Mammary epithelial cell (primary cell): ENCODE measurements at places on chromosomes 2 and 18.

- peak; percentile 62 for DNase-seq
Measured at GRCh38 chr2:152028182-152028862, 70.5 kb downstream of the CACNB4 start.

- no peak for DNase-seq
Measured at GRCh38 chr2:233835230-233836186, 18.8 kb downstream of the HJURP start.

GRCh38 chr2:51734115-51734514 is 702.2 kb upstream of the NRXN1 start:
- no peak for DNase-seq

GRCh38 chr2:171402906-171403580 is 30.7 kb downstream of the METTL8 start:
- peak; percentile 38 for DNase-seq

DNA sequence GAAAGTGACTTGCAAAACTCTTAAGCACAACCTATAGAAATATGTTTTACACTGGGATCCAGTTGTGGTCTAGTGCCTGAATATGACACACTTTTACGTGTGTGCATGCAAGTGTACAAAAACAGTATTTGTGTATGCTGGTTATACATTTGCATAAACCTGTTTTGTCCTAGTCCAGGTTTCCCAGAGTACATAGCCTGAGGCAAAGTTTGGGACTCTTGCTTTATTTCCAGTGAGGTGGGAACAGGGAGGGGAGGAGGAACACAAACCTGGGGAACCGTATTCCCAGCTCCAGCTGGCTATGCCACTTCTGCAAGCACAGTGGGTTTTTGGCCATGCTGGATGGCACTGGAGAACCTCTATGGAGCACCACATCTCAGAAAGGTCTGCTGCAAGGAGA is 481.1 kb upstream of the HS6ST1 start:
- no peak for DNase-seq

- no peak for DNase-seq
Measured at GRCh38 chr2:126736133-126736874, 80.3 kb downstream of the GYPC start.

GRCh38 chr2:31223026-31223425 is 5.7 kb upstream of the CAPN14 start:
- DNase-seq = no peak

- no peak for DNase-seq
Measured at GRCh38 chr2:74385396-74385795, 5.3 kb upstream of the DCTN1 start.

GRCh38 chr2:74089816-74090745 is 57.6 kb downstream of the BOLA3 start:
- no peak for DNase-seq

GRCh38 chr18:51588616-51589015 is 391.1 kb upstream of the MEX3C start:
- DNase-seq = no peak

- DNase-seq = no peak
Measured at GRCh38 chr2:222064286-222064685, 234.5 kb downstream of the PAX3 start.

DNA sequence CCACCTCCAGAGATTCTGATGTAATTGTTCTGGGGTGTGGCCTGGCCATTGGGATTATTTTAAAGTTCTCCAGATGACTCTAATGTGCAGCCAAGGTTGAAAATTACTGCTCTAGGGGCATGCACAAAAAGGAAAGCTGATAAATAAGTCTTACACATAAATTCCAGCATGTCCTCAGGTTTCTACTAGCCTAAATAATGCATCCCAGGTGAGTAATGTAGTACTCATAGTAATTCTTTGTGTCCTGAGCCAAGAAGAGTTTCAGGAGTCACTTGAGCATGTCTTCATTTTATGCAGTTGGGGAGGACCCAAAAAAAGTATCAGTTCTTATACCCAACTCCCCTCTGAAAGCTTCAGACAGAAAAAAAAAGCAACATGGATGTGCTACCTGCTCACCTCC is 130.1 kb upstream of the SP5 start:
- DNase-seq = peak; percentile 81

DNA sequence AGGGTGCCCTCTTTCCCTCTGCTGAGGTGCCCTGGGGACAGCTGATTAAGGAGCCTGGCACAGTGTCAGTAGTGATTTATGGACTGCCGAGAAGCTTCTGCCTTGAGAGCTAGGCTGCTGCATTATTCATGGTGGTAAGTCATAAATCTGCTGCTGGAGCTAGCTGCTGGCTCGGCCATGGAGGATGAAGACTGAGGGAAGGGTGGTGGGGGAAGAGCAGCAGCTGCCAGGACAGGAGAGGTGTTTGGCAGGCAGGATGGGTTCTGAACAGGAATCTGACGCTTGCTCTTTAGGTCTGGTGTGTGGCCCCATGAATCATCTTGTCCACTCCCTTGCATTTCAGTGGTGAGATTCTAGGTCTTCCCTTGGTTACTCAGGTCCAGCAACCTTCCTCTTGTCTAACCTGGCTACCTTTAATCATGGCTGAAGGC is 296.3 kb downstream of the DYSF start:
- DNase-seq = peak; percentile 62

- no peak for DNase-seq
Measured at GRCh38 chr2:2043394-2043793, 287.7 kb downstream of the MYT1L start.

- DNase-seq = no peak
Measured at GRCh38 chr2:239017491-239018098, 169.7 kb downstream of the TWIST2 start.

DNA sequence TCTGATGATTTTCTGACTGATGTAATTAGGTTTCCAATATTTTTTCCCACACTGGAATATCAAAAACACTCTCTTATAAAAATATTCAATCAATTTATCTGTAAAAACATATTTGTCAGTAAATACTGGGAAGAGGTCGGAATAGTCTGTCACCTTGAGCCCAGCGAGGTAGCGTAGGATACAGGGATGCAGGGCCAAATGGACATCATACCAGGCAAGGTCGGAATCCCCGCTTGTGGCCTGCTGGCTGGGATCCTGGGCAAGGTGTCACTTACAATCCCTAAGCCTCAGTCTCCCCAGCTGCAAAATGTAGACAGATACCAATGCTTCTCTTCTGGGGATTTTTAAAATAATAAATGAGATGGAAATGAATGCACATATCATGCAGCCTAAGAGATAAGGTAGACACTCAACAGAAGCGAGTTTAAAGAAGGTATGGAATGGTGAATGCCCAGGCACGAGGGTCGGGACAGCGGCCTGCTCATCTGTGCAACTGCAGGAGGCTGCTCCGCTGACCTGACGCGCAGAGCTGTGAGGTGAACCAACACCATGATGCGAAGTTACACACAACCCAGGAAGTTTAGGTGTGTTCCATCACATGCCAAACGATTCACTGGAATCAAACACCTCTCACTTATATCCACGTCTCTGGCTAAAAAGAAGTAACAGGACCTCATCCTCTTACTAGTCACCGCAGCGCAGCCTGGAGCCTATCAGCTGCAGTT is 98.2 kb downstream of the EIPR1 start:
- no peak for DNase-seq

GRCh38 chr2:154187948-154188347 is 316.2 kb downstream of the GALNT13 start:
- DNase-seq = no peak

DNA sequence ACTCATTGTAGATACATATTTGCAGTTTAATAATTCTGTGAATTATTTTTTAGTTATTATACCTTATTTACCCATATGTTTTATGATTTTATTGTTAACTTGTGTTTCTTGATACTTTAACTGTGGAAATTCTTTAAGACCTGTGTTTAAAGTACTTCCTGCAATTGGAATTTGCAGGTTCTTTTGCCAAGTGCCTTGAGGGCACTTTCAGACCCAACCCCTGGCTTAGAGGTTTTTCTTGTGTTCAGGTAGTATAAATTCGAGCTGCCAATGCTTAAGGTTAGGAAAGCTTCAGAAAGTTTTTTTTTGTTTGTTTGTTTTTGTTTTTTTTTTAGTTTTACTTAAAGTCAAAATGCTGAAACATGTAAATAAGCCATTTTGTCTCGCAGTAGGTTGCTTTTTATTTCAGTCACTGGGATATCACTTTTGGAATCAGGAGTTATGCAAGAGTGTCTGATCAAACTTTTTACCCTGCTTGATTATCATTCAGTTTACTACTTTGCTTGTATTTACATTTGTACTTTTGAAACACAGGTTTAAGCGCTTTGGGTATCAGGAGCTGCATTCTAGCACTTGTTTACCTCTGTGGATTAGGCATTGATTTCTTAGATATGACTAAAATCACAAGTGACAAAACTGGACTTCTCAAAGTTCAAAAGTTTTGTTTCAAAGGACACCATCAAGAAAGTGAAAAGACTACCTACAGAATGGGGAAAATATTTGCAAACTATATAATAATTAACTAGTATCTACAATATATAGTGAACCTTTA is 31.8 kb downstream of the TDRD15 start:
- DNase-seq = no peak

DNA sequence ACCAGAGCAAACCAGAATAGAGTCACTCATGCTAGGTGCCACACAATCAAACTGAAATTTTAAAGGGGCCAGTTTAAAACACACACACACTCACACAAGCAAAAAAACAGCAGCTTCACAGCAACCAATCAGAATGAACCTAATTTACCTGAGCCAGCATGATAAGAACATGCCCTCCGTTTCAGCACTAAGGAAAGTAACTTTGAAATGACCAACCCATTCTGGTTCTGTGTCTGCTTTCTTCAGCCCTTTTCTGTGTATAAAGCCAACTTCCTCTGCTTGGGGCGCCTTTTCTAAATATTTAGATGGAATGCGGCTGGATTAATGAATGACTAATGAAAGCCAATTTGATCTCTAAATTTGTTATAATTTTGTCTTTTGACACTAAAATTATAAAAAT is 629.1 kb downstream of the ZEB2 start:
- DNase-seq = no peak

- no peak for DNase-seq
Measured at GRCh38 chr2:130976591-130977237, 116.5 kb downstream of the FAM168B start.

DNA sequence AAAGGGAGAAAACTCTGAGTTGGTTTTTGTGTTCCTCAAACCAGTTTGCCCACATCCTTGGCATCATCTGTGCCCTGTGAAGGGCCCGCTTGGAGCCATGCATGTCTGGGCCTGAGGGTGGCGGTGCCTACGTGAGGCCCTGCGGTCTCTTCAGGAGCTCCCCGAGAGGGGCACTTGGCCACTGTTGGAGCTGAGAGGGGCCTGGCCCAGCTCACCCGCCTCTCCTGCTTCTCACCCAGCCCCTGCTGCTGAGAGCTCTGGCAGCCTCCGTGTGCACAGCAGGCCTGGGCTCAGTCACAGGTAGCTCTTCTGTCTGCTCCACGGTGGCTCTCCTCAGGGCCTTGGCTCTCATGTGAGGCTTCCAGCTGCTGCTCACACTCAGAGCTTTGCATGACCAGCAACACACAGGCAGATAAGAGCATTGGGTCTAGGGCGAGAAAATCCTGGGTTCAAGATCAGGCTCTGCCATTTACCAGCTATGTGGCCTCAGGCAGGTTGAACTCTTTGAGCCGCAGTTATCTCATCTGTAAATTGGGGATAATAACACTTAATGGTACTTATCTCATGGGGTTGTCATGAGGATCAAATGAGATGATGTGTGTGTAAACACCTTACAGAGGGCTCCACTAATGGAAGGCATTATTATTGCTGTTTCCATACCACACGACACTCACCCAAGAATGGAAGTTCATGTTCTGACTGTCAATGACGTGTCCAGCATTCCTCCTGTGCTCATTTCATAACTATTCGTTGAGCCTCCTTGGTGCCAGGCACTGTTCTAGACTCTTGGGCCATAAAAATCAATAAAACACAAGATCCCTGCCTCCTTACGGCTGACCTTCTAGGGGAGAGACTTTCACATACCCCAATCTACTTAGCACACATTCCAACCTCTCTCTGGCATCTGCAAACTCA is 41.6 kb upstream of the PLB1 start:
- DNase-seq = peak; percentile 80

- no peak for DNase-seq
Measured at GRCh38 chr2:229714080-229714735, at the start of gene DNER. TSS of gene DNER (minus strand) at chr2:229714555. CDS start at chr2:229714423, 132 bp downstream.

GRCh38 chr2:160206436-160206835 is 6.4 kb upstream of the ITGB6 start:
- DNase-seq = no peak
